ENCODE measurements at places on chromosomes 11 and 22. TPM values are rescaled to one million over a fixed set of nuclear protein-coding genes. Genes with fewer than 3 reads are reported as not detected.

Gene TREH
- not detected for total RNA-seq

Gene SEC14L2
- 5.7 TPM for total RNA-seq

Gene APOA4
- total RNA-seq, result 0.12 TPM

Gene ROBO3
- 12.6 TPM for total RNA-seq

GRCh38 chr22:35452351-35452781, 52.4 kb downstream of the MCM5 start:
- no peak for DNase-seq

- DNase-seq, result no peak
Observed at GRCh38 chr11:131661132-131661531, 290.7 kb downstream of the NTM start.

DNA sequence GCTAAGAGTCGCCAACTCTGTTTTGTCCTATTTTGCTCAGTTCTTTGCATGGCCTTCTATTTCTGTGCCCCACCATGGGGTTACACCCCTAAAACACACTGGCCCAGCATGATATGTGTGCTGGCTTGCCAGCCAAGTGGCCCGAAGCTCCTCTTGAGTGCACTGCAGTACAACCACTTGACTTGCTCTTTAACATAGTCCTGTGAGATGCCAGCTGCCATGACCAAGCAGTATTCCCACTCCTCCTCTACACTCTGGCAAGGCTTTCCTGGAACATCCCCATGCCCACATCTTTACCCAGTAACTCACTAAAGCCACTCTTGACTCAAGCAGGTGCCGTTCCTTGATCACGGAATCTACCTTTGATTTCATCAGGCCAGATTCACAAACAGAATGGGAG, 102.9 kb upstream of the GAL start:
- no peak for DNase-seq

GRCh38 chr22:34570408-34570807, 495.6 kb upstream of the ISX start:
- DNase-seq, result no peak

GRCh38 chr22:37128555-37129281, 19.2 kb upstream of the TMPRSS6 start:
- DNase-seq, result no peak

DNA sequence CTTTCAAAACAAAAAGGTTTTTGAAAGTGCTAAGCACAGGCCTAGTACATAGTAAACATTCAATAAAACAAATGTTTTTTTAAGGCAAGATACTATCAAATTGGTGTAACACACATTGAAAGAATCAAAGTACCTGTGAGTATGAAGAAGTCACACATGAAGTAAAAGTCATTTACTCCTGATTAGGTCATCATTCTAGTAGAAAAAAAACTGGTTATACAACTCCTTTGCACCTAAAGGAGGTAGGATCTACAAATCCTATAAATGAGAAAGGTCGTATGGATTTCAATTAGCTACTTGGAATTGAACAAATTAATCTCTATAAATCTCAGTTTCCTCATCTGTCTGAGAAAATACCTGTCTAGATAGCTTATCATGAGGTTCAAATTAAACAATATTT, 80.8 kb downstream of the SIK3 start:
- no peak for DNase-seq

DNA sequence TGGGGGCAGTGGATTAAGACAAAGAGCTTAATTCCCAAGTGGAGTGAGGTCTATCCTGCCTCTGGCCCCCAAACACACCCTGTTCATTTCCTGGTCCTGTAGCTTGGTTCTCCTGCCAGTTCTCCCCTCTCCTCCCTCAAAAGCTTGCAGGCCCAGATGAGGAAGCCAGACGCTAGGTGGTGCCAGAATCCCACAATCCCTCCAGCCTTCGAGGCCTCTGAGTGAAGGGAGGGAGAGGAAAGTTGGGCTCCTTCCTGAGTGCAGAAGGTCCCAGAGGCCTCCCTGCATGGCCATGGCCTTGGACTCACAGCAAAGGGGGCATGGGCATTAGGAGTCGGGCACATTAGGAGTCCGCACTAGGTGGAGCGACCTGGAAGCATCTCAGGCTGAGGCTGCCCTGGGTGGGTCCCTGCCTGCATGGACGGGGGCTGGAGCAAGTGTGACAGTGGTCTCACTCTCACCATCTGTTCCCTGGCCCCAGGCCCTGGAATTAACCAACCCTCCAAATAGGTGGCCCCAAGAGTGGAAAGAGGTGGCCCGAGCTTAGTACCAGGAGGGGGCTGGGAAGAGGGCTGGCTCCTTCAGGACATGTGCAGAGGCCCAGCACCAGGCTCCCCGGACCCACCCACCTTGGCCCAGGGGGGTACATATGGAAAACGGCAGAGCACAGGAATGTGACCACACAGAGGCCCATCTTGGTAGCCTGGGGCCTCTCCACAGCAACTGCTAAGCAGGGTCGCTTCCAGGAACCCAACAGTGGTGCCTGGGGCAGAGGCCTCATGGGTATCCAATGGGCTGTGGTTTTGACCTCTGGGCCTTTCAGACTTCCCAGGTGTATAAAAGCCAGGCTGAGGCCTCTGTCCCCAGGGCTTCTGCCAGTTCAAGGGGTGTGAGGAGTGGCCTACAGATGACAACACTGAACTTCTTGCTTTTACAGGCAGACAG, 5.2 kb downstream of the FXYD2 start:
- peak; percentile 83 for DNase-seq

- no peak for DNase-seq
Observed at GRCh38 chr22:23603266-23603665, 23.2 kb upstream of the IGLL1 start.

DNA sequence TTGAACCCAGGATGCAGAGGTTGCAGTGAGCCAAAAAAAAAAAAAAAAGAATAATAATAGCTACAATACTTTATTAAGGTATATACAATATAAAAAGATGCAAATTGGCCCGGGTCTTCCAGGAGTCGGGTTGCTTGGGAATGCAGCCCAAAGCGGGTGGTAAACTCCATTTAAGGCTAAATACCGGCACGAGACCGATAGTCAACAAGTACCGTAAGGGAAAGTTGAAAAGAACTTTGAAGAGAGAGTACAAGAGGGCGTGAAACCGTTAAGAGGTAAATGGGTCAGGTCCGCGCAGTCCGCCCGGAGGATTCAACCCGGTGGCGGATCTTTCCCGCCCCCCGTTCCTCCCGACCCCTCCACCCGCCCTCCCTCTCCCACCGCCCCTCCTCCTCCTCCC, 143.3 kb downstream of the DLG2 start:
- no peak for DNase-seq

GRCh38 chr11:123798513-123799252, 7.5 kb downstream of the OR6M1 start:
- DNase-seq, result no peak

GRCh38 chr11:32464078-32464477, 28.7 kb upstream of the WT1 start:
- no peak for DNase-seq

GRCh38 chr22:36757668-36758211, 18.2 kb downstream of the IFT27 start:
- DNase-seq, result peak; percentile 89

GRCh38 chr11:1888347-1888753, 3.3 kb downstream of the PRR33 start:
- no peak for DNase-seq

DNA sequence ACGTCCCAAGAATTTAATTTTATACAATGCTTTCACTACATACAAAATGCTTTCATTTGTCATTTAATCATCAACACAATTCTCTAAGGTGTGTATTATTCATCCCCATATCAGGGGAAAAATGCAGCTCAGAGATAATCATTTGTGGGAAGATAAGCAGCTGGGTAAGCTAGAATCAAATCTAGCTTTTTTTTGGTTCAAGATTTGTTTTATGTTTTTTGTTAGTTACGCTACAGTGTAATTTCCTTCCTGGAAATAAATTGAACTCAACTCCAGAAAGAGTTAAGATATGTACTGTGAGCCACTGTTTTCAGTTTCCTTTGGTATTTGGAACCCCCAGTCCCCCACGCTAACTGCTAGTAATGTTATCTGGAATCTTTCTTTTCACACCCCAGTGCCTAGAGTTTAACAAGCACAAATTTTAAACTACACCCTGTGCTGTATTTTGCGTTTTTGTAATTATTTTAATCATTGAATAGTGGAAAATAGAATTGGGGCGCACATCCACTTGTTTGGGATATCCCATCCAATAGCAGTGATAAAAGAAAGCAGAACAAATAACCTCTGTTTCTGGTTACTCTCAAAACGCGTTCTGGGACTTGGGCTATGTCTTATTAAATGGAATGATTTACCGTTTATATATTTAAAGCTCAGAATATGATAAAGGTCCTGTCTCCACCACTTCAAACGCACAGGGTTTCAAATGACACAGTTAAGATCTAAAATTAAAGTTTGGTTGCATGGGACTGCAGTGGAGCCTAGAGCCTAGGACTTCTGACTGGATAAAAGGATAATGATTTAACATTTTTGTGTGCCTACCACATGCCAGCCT, 2.1 kb upstream of the HSPA8 start:
- DNase-seq, result no peak

- no peak for DNase-seq
Observed at GRCh38 chr22:24965822-24966626, 13.5 kb downstream of the KIAA1671 start.

DNA sequence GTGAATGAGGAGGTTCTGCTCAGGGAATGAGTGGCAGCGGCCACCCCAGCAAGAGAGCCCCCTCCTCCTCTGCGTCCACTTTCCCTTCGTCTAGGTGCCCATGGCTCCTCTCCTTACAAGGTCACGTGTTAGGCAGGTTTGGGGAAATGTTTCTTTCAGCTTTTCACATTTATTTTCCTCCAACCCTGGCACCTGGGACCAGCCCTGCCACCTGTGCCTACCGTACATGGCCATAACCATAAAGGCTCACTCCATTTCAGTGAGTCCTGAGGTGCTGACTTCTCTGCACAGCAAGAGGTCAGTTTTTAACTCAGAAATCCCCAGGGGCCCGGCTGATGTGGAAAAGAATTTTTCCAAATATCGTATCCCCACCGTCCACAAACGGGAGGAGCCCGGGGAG, 71.2 kb downstream of the FLI1 start:
- DNase-seq, result no peak

GRCh38 chr22:49555526-49555925, 272.1 kb downstream of the BRD1 start:
- DNase-seq, result no peak

DNA sequence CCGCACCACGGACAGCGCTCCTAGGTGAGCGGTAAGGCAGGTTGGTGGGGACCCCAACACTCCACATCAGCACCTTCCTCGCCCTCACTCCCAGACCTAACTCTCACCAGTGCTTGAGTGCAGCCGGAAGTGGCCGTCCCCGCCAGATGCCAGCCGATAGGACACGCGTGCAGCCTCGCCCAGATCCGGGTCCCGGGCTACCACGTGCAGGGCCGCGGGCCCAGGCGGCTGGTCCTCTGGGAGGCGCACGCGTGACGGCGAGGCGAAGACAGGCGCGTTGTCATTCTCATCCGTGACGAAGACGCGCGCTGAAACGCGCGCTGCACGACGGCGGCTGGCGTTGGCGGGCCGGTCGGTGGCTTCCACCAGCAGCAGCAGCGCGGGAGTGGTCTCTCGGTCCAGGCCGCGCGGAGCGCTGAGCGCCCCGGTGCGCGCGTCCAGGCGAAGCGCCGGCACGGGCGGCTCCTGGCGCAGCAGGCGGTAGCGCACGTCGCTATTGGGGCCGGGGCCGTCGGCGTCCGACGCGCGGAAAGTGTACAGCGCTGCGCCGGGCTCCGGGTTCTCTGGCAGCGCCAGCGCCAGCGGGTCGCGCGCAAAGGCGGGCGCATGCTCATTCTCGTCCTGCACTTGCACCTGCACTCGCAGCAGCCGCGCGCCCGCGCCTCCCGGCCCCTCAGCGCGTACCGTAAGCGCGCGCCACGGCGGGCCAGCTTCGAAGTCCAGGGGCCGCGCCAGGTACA, 10.8 kb upstream of the TPP1 start:
- DNase-seq, result peak; percentile 84

DNA sequence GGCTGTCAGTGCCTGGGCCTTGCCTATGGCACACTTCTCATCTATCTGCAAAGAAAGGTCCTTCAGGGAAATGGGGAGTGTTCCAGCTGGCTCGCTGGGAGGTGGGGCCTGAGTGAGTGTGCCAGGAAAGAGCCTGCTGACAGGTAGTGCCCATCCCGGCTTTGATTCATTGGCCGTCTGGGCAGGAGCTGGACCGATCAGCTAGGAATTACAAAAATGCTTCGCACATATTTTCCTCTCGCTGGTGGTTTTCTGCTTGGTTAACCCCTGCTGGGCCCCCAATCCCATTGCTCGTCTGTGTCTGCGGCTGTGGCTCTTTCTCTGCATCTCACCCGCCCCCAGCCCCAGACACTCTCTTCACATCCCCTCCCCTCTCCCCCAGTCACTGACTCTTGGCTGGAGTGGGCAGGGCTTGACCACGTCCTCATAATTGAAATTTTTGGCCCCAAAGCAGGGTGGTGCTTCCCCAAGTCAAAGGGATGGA, 10.8 kb downstream of the LIF start:
- no peak for DNase-seq

DNA sequence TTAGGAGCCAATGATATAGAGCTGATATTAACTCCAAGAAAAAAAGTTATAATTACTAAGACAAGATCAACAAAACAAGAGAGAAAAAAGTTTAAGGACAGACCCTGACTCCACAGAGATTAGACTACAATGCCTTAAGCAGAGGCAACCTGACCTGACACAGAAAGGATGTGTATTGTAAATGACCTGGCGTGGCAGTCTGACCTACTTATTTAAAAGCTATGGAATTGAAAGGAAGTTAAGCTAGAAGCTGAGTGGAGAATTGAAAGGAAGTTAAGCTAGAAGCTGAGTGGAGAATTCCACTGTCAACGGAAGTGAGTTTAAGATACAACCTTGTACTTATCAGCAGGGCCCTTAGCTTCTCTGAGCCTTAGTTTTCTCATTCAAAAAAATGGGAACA, 885.4 kb downstream of the OPCML start:
- DNase-seq, result no peak

- no peak for DNase-seq
Observed at GRCh38 chr11:86797133-86797532, 3.2 kb upstream of the PRSS23 start.

GRCh38 chr11:46677991-46678740, 22.3 kb downstream of the ARHGAP1 start:
- DNase-seq, result no peak

GRCh38 chr22:31344578-31345330, 1.4 kb downstream of the PATZ1 start:
- DNase-seq, result peak; percentile 9

Measured in neural progenitor cell (in vitro differentiated cells).